ENCODE measurements at places on chromosomes 3 and 15. TPM values are rescaled to one million over a fixed set of nuclear protein-coding genes. Genes with fewer than 3 reads are reported as not detected.

Gene GPR149
- polyA plus RNA-seq, result not detected

- no peak for DNase-seq
Observed at GRCh38 chr3:38022301-38022700, 7.1 kb downstream of the PLCD1 start.

DNA sequence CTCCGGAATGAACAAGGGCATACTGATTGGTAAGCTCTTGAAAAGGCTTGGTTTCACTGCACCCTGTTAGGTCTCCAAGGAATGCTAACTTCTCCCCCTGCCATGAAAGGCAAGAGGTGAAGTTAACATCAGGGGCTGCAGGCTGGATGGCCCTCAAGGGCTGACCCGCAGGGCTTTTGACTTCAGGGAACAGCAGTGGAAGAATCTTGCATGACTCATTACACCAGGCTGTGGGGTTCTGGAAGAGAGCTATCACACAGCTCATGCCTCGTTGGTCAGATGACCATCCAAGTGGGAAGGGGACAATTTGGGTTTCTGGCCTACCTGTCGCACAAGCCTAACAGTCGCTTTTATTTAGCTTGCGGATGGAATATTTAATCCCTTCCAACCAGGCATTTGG, 23.6 kb upstream of the ATG7 start:
- DNase-seq, result no peak

Gene KNG1
- 150 TPM for polyA plus RNA-seq

- no peak for DNase-seq
Observed at GRCh38 chr15:22956978-22957260, 23.2 kb downstream of the CYFIP1 start.

Gene RYK
- 104 TPM for polyA plus RNA-seq

GRCh38 chr3:113251817-113252216, 40.5 kb downstream of the BOC start:
- DNase-seq, result no peak

DNA sequence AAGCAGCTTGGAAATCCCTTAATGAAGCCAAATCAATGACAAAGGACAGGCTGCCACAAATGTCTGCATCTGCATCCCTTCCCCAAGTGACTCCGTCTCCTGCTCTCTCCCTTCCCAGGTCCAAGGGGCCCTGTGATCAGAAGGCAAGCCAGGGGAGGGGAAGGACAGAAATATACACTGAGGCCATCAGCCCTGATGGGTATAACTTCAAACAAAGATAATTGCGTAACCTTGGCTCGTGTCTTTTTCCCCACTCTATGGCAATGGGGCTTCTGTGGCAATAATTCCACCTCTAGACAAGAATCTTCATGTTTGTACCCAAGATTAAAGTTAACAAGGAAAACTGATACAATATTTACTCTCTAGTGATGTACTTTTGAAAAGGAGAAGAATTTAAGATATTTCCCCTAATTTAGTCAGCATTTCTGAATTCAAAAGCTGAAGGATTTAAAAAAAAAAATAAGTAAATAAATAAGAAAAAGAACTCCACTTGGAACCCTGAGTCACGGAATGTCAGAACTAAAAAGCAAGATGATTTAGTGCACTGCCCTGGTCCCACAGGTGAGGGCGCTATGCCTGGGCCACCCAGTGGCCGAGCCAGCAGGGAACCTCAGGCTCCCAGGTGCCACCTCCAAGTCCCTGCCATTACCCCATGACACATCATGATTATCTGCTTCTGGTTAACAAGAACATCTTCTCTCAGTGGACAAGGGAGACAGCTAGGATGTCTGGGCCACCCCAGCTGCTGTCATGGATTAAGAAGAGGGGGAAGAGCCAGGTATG, 154.5 kb downstream of the STT3B start:
- no peak for DNase-seq

All from right renal pelvis (tissue), 4 donors.